ENCODE measurements at places on chromosomes 3 and 15. TPM values are rescaled to one million over a fixed set of nuclear protein-coding genes. Genes with fewer than 3 reads are reported as not detected.
A peak's percentile ranks its signal among the peaks of the same experiment; 100 is the strongest.

SCAANT1 gene
- total RNA-seq, result not detected

- DNase-seq, result no peak
Observed at GRCh38 chr3:31934866-31935265, 46.2 kb downstream of the OSBPL10 start.

DNA sequence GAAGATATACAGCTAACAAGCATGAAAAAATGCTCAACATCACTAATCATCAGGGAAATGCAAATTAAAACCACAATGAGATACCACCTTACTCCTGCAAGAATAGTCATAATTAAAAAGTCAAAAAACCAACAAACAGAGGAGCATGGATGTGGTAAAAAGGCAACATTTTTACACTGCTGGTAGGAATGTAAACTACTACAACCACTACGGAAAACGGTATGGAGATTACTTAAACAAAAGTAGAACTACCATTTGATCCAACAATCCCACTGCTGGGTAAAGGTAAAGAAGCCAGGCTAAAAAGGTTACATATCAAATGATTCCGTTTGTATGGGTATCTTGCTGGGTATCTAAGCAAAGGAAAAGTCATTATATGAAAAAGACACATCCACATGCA lies 53.8 kb downstream of the STAG1 start:
- no peak for DNase-seq

- no peak for DNase-seq
Observed at GRCh38 chr15:89836267-89837133, 21.8 kb upstream of the ANPEP start.

DNA sequence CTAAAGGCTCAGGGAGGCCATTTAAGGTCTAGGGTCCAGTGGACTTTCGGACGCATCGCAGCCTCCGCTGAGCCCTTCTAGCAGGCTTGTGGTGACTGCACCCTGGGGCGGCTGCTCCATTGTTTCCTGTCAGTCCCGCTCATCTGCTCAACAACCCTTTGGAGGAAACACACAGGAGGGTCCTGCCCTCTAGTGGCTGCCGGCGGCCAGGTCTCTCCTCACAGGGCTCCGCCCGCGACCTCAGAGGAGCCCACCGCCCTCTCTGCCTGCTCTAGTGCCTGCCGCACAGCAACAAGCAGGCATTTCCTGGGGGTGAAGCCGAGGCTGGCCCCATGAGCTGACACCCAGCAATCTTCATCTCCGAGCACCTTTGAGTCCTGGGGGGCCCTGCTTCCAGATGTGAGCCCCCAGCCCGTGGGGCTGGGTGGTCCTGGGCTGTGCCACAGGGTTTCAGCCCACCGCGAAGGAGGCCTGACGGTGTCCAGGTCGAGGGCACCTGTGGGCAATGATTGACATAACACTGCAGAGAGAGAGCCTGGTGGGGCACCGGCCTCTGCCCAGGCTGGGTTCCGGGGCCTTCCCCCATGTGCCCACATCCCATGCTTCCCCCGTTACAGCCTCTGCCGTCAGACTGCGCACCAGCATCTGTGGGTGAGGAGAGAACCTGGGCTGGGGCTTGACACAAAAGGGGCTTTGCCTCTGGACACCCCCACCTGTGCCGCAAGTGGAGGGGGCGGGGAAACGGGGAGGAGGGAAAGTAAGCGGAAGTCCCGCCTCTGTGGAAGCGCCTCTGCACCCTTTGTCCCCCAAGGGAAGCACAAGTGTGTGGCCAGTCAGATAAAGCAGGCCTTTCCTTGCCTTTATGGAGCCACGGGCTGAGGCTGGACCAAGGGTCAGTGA lies 27.0 kb upstream of the SFMBT1 start:
- DNase-seq, result peak; percentile 84

IMP3 gene
- total RNA-seq, result 52.0 TPM

- DNase-seq, result no peak
Observed at GRCh38 chr15:25175789-25176615, 221.2 kb downstream of the SNRPN start.

All from kidney (tissue), 22 donors.